Activated naive CD4-positive, alpha-beta T cell treated with Interleukin-2 at 50 U/mL for 16 hours (primary cell): ENCODE measurements at places on chromosomes 5 and 9.

DNA sequence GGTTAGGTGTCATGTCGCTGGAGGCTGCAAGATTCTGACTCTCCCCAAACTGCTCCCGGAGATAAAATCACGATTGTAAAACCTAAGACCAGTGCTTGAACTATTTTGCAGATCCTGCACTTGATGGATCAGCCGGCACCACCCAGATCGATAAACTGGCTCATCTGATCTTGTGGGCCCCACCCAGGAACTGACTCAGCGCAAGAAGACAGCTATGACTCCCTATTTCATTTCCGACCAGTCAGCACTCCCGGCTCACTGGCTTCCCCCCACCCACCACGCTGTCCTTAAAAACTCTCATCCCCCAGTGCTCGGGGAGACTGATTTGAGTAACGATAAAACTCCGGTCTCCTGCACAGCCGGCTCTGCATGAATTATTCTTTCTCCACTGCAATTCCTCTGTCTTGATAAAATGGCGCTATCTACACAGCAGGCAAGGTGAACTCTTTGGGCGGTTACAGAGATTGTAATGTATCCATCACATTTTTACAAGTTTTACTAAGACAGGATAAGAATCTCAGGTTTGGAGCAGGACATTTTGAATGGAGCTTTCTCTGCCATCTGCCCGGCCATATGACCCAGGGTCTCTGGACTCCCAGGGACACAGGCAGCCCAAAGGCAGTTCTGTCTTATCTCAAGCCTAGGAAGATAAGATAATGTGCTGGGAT, 10.6 kb upstream of the PPP1R26 start:
- peak; percentile 80 for DNase-seq

DNA sequence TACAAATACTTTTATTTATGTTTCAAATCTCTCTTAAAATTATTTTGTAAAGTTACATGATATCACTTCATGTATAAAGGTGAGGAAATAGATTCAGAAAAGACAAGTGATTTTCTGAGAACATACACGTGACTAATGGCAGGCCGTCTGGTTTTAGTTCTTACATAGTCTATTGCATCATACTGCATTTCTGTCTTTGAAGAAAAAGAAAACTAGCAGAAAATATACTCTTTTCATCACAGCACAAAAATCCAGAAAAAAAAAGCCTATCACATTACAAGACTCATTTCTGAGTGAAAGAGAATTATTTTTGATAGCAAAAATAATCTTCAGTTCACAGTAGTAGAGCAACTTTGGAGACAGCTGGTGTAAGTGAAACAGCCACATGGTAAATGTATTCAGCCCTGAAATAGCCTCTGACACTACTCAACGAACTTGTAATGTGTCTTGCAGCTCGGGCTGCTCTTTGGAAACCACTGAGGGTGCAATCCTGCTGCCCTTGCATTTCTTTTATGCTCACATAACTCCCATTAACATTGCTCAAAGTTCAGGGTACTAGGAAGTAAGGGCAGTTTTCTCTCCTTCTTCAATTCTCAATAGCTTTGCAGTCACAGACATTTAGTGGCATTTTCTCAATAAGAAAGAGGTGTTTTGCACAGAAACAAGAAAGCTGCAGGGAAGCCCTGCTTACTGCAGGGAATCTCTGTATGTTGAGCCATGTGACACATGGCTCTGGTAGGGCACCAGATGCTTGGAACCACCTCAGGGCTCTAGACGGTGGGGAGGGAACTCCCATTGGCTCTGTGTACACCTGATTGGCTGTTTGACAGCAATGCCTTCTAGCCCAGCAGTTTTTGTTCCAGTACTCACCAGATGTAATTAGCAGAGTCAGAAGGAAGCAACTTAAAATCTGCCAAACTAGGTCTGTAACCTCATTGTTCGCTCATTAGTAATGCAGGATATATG, 845.3 kb upstream of the PTPRD start:
- no peak for DNase-seq

GRCh38 chr9:134793288-134794188, 87.1 kb upstream of the FCN2 start:
- no peak for DNase-seq

- no peak for DNase-seq
Observed at GRCh38 chr5:103340717-103341388, 82.3 kb downstream of the MACIR start.

GRCh38 chr5:181236471-181236870, 7.2 kb downstream of the RACK1 start:
- no peak for DNase-seq

DNA sequence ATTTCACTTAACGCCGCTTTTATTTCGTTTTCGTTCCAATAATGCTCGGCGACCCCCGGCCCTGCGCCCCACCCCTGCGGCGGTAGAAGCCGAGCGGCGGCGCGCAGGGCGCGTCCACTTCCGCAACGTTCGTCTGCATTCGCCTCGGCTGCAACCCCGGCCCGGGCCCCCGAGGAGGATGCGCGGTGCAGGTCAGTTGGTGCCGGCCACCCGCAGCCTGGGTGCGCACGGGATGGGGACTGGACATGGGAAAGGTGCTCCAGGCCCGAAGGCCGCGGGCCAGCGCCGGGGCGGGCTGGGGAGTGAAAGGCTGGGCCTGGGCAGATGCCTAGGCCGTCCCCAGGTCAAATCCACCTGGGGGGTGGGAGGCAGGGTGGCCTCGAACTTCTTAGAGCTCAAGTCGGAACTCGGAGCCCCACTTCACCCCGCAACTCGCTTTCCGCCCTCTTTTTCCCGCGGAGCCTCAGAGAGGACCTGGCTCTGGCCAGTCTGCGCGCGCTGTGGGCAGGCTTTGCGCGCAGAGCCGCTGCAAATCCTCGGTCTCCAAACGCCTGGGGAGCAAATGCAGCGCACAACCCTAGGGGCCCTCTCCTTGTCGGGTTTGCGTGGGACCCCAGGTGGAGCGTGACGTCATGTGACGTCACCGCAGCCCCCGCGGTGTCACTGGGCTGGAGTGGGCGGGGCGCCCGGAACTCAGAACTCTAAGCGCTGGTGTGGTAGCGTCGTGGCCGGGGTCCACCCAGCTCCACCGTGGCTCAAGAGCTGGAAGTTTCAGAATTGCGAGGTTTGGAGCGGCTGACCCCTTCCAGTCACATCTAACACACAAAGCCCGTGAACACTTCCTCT, 3.3 kb downstream of the TLX3 start:
- no peak for DNase-seq

DNA sequence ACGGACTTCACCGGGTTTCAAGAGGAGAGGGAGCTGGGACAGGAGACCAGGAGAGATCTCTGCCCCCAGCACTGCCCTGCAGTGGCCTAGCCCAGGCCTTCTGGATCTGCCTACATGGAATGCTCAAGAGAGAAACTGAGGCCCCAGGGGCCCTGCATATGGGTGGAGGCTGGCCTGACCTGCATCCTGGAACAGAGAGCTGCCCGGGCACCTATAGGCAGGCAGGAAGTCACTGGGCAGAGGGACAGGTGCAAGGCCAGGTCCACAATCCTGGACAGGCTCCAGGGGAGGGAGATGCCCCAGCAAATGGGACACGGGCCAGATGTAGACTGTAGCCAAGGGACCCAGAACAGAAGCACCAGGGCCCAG, 98.5 kb upstream of the RUFY1 start:
- DNase-seq: no peak

GRCh38 chr9:91761362-91761761, 188.7 kb downstream of the ROR2 start:
- no peak for DNase-seq

- DNase-seq: no peak
Observed at GRCh38 chr9:20397348-20397747, 225.0 kb downstream of the MLLT3 start.

DNA sequence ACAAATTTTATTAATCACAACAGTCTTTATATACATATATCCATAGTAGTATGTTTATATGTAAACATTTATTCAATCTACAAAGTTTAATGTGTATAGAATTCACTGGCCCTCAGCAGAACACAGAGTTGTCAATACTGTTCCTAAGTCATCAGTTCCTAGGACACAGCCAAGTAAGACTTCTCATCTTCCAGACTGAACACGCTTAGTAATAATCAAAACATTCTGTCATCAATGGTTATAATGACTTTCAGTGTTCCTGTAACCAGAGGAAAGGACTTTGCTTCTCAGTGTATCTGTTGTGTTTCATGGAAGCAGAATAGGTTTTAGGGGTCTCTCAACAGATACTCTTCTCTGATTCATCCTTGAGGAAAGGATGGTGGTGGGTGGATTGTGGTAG, 82.2 kb downstream of the SMIM23 start:
- no peak for DNase-seq

GRCh38 chr5:86797677-86798076, 179.9 kb downstream of the COX7C start:
- DNase-seq: no peak

- no peak for DNase-seq
Observed at GRCh38 chr5:116763987-116764866, 189.6 kb upstream of the SEMA6A start.

DNA sequence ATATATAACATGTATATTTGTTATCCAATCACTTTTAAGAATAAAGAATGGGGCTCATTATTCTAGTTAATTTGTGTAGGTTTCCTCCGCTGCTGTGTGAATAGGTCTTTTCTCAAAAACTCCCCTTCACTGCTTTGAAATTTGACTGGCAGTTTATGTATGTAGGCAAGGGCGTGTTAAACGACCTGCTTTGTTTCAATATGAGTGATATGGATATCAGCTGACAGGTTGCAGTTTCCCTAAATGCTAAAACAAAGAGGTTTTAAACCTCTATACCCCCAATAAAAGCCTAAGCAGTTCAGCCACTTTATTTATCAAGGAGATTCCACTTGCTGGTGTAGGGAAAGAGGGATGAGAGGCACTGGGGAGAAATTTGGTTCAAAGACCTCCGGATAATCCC, 159.6 kb downstream of the TMEM167A start:
- no peak for DNase-seq

DNA sequence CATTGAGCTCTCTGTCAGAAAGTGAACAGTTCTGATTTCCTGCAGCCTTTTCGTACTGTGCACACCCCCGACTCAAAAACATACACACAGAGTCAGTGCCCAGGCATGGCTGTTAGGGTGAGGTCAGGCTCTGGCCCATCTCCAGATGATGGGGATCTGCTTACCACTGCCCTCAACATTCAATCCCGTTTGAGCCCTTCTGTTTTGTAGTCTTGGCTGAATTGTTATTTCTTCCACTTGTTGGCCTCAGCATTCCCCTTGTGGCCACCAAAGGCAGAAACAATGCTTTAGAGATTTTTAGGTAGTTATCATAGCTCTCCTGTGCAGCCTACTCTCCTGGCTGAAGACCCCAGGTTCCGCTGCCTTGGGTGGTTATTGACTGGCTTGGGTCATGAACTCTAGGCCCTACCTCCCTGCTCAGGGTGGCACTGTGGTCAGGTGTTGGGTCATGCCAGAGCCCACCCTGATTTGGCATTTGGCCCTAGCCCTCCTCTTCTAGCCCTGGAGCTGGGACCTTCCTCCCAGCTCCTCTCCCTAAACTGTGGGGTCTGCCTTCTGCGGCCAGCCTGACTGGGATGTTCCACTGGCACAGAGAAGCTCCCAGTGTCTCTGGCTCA, 7.8 kb upstream of the MYOZ3 start:
- no peak for DNase-seq

DNA sequence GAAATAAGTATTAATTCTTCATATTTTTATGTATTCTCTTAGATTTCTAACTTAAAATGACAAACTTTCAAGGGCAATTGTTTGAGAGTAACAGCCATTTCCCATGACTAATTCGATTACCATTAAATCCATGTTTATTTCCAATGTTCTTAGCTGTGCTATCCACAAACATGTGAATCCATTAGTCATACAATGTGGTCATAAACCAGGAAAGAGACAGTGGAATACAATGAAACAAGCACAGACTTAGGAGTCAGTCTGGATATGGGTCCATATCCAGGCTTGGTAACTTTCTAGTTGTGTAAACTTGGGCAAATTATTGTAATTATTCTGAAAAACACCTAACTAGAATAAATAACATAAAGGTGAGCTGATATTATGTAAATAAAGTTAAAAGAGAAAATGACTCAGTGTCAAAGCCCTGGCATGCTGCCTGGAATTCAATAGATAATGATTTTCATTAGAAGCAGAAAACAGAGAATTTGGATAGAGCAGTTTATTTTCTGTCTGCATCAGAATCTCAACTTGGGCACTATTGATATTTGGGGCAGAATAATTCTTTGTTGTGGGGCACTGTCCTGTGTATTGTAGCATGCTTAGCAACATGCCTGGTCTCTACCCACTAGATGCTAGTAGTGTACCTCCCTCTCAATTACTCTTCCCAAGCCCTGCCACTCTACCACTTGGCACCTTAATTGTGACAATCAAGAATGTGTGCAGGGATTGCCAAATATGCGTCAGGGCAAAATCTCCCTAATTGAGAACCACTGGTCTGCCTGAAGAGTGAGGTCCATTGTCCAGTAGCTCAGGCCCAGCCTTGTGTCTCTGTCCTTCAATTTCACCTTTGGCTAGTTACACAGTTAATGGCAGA, 44.7 kb upstream of the SLC27A6 start:
- no peak for DNase-seq

DNA sequence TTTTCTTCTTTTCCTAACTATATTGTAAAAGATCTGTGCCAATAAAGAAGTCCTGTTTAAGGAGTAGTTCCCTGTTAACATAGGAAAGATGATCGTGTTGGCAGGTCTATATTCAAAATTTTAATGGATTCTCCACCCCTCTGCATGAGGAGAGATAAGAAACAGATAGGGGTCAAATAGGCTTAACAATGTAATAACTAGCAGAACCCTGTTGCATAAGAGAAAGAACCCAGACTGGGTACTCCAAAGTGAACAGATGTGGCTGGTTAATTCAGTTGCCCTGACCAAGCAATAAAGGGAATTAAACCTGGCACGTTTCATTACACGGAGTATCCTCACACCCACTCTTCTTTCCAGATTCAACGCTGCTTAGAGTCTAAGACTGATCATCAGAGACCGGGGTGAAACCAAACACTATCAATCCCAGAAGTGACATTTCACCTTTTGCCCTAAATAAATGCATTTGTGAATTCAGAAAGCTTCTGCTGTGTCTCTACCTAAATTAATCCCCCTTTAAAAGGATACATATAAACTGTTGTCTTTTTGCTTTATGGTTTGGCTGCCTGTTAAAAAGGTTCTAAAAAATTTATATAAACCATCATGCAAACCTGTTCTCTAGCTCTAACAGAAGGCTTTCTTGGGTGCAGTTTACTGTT, 1276.9 kb upstream of the WWC1 start:
- no peak for DNase-seq

DNA sequence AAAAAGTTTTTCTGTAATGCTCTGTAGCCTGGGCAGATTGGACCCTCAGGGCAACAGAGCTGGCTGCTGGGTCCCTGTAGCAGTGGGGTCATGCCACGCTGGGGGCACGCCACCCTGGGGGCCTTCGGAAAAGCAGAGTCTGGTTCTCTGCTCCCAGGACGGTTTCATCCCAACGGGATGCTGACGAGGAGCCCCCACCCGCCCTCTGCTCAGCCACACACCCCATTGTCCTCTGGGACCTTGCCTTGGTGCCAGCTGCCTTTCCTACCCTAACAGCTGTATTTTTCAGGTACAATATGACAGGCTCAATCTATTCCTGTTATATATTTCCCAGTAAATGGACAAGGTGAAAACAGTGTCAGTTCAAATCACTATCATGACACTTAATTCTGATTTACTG, 29.0 kb upstream of the MVB12B start:
- DNase-seq: no peak
